ENCODE measurements at places on chromosomes 1 and 21.

- H3K27me3 ChIP-seq: peaks cover 12% of the 10 kb centered on the region
- DNase-seq: no peak
- H3K4me1 ChIP-seq: no peaks in the 10 kb centered on the region
Measured at GRCh38 chr21:14744368-14744767, 198.3 kb upstream of the SAMSN1 start.

GRCh38 chr1:37807555-37808368, at the start of the genes C1orf122 and YRDC:
TSS of gene C1orf122 (plus strand) at chr1:37807790. CDS start at chr1:37808405, 615 bp downstream.
TSS of gene YRDC (minus strand) at chr1:37808208. CDS start at chr1:37808180, 28 bp downstream.
- peak within 1 kb of the TSS; percentile 93 for H3K27ac ChIP-seq
- peaks cover 34% of the 10 kb centered on the region for H3K4me1 ChIP-seq
- peaks cover 51% of the 10 kb centered on the region for H3K36me3 ChIP-seq
- peak within 1 kb of the TSS; percentile 90 for H3K4me3 ChIP-seq
- peak; percentile 95 for DNase-seq

- H3K27me3 ChIP-seq: no peaks in the 10 kb centered on the region
- H3K27ac ChIP-seq: no peak overlapping the region
- H3K4me3 ChIP-seq: no peak overlapping the region
- no peak for DNase-seq
- no peaks in the 10 kb centered on the region for H3K4me1 ChIP-seq
Measured at GRCh38 chr21:42937960-42938605, 12.7 kb upstream of the ERVH48-1 start.

DNA sequence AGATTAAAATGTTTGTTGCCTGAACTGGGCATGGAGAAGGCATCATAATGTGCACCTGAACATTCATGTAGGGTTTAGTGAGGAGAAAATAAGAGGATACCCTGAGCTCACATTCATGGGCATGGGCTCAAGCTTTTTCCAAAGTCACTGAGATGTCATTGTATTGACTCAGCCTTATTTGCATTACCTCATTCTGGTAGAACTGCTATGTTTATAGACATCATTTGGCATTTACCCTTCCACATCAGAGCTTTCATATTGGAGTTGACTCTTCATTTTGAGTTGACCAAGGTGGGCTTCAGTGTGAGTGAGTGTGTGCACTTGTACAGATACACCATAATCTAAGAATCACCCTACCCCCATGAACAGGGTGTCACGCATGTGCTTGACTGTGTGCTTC, 143.2 kb downstream of the PBX1 start:
- no peaks in the 10 kb centered on the region for H3K4me1 ChIP-seq
- no peak overlapping the region for H3K27ac ChIP-seq
- DNase-seq: no peak
- no peak overlapping the region for H3K4me3 ChIP-seq
- no peaks in the 10 kb centered on the region for H3K36me3 ChIP-seq

DNA sequence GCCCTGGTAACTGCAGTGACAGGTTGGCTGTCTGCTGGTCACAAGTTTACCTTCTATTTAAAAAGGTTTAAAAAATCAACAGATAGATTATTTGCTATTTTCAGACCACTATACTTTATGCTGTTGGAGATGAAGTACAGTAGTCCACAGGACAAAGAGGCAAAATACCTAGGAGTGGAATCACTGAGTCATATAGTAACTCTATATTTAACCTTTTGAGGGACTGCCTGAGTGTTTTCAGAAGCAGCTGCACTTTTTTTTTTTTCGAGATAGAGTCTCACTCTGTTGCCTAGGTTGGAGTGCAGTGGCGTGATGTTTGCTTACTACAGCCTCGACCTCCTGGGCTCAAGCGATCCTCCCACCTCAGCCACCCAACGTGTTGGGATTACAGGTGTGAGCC, 11.7 kb downstream of the CNIH4 start:
- peaks cover 62% of the 10 kb centered on the region for H3K36me3 ChIP-seq
- peak; percentile 32 for DNase-seq
- H3K27me3 ChIP-seq: no peaks in the 10 kb centered on the region
- H3K27ac ChIP-seq: peak overlapping the region; percentile 51
- H3K4me1 ChIP-seq: peaks cover 66% of the 10 kb centered on the region
- H3K4me3 ChIP-seq: no peak overlapping the region

Measured in activated CD4-positive, alpha-beta T cell treated with anti-CD3 and anti-CD28 coated beads for 36 hours (primary cell).